ENCODE measurements at places on chromosomes 16 and 17. TPM values are rescaled to one million over a fixed set of nuclear protein-coding genes. Genes with fewer than 3 reads are reported as not detected.

GRCh38 chr17:40099619-40100418 is 570 bp downstream of the NR1D1 start:
- H3K4me1 ChIP-seq: peaks cover 100% of the 10 kb centered on the region
- peaks cover 21% of the 10 kb centered on the region for H3K36me3 ChIP-seq
- DNase-seq: no peak
- H3K4me3 ChIP-seq: peak overlapping the region; percentile 55
- peak overlapping the region; percentile 99 for H3K27ac ChIP-seq

FBRS gene
- 91.0 TPM for total RNA-seq

DNA sequence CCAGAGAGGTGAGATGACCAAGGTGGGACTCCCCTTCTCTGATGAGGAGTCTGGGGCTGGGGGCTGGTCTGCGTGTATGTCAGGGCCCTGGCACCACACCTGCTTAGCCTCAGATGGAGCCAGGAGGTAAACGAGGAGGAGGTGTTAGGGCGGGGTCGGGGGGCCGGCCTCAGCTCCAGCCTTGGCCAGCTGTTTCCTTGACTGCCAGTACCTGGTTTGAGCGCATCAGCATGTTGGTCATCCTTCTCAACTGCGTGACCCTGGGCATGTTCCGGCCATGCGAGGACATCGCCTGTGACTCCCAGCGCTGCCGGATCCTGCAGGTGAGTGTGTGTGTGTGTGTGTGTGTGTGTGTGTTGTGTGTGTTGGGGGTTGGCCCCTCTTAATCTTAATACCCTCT is 8.1 kb downstream of the CACNA1G start:
- no peak for DNase-seq
- no peak overlapping the region for H3K27ac ChIP-seq
- no peaks in the 10 kb centered on the region for H3K27me3 ChIP-seq
- no peaks in the 10 kb centered on the region for H3K36me3 ChIP-seq
- no peak overlapping the region for H3K4me3 ChIP-seq

CENPX gene
- total RNA-seq: 49.4 TPM

DNA sequence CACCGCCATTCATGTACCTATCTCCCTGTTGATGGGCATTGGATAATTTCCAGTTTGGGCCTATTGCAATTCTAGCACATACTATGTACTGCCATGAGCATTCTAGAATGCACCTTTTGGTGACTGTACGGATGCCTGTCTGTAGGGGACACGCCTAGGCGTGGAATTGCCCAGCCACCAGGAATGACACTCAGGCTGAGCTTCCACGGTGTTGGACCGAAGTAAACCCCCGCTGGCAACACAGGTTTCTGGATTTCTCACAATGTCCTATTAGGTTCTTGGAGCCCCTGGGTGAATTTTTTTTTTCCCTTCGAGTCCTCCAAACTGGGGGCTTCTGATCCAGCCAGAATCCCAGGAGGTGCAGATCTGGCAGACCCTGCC is 146.6 kb downstream of the IRF8 start:
- no peak overlapping the region for H3K27ac ChIP-seq
- H3K36me3 ChIP-seq: no peaks in the 10 kb centered on the region
- H3K4me1 ChIP-seq: peaks cover 3% of the 10 kb centered on the region

CPHXL2 gene
- not detected for total RNA-seq

GRCh38 chr17:62652251-62653001 is 25.0 kb downstream of the MRC2 start:
- no peaks in the 10 kb centered on the region for H3K27me3 ChIP-seq
- H3K4me3 ChIP-seq: peak overlapping the region; percentile 31
- peak; percentile 90 for DNase-seq
- H3K4me1 ChIP-seq: peaks cover 44% of the 10 kb centered on the region

- H3K27me3 ChIP-seq: no peaks in the 10 kb centered on the region
- no peaks in the 10 kb centered on the region for H3K36me3 ChIP-seq
- no peak overlapping the region for H3K4me3 ChIP-seq
- peaks cover 81% of the 10 kb centered on the region for H3K4me1 ChIP-seq
- no peak for DNase-seq
These were observed 42.5 kb downstream of the PSME3IP1 start for GRCh38 chr16:57143149-57143921.

DNA sequence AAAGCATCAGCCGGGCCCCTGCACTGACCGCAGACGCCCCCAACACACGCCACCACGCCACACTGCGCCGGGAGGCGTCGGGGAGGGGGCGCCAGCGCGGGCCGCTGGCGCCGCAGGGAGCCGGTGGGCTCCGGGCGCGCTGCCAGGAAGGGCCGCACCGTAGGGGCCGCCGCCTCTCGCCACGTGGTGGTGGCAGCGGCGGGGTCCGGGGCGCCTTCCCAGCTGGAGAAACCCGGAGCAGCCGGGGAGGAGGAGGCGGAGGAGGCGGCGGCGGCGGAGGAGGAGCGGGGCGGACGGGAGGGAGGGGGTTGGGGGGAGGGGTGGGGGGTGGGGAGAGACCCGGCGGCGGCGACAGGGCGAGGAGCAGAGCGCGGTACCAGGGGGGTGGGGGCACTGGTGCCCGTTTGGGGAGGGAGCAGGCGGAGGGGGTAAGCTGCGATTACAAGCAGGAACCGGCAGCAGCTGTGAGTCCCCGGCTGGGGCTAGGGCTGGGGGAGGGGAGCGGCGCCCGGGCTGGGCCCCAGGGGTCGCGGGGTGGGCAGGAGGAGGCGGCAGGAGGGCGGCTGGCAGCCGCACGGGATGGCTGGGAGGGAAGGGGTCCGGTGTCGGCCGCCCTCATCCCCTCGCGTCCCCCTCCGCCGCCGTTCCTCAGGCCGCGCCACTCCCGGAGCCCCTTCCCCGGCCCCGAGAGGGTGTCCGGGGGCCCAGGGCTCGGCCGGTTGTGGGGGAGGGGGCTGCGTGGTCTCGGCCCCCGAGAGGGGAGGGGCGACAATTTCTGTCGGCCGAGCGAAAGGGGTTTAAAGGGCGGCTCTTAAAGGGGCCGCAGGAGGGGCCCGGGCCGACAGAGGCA is at the start of gene TBKBP1:
Gene TBKBP1, plus strand, starts transcription at position 431 of the 850 bp plus-strand sequence. CDS start 1,952 bp downstream, outside the sequence.
- DNase-seq: peak; percentile 90
- peak within 1 kb of the TSS; percentile 52 for H3K4me3 ChIP-seq
- peaks cover 7% of the 10 kb centered on the region for H3K36me3 ChIP-seq
- H3K27me3 ChIP-seq: no peaks in the 10 kb centered on the region

C17orf75 gene
- 5.0 TPM for total RNA-seq

DNA sequence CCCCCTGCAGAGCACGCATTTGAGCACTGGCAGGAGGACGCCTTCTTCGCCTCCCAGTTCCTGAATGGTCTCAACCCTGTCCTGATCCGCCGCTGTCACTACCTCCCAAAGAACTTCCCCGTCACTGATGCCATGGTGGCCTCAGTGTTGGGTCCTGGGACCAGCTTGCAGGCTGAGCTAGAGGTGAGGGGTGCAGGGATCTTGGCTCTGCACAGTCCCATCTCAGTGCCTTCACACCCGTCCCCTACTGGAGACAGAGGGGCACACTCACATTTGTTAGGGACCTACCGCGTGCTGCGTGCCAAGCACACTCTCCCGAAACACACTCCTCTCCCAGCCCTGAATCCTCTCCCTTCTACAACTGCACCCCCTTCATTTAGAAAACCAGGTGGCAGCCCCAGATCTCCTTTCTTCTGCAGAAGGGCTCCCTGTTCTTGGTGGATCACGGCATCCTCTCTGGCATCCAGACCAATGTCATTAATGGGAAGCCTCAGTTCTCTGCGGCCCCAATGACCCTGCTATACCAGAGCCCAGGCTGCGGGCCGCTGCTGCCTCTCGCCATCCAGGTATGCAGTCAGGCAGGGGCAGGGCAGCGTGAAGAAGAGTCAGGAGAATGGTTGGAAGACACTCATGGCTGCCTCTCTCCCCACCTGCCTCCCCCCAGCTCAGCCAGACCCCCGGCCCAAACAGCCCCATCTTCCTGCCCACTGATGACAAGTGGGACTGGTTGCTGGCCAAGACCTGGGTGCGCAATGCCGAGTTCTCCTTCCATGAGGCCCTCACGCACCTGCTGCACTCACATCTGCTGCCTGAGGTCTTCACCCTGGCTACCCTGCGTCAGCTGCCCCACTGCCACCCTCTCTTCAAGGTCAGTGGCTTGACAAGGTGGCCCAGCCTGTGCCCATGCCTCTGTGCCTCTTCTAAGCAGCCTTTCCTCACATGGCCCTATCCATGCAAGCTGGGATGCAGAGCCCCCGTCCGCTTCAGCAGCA is 6.3 kb downstream of the ALOX15B start:
- no peak overlapping the region for H3K4me3 ChIP-seq
- H3K27ac ChIP-seq: no peak overlapping the region
- H3K36me3 ChIP-seq: no peaks in the 10 kb centered on the region
- H3K4me1 ChIP-seq: peaks cover 13% of the 10 kb centered on the region

- H3K4me3 ChIP-seq: no peak overlapping the region
- H3K4me1 ChIP-seq: peaks cover 59% of the 10 kb centered on the region
- peak overlapping the region; percentile 78 for H3K27ac ChIP-seq
- H3K36me3 ChIP-seq: peaks cover 2% of the 10 kb centered on the region
- DNase-seq: no peak
- no peaks in the 10 kb centered on the region for H3K27me3 ChIP-seq
These were observed 45.6 kb downstream of the ERN1 start for GRCh38 chr17:64084086-64084939.

GRCh38 chr17:19384723-19385391 is 2.1 kb downstream of the MFAP4 start:
- H3K4me3 ChIP-seq: no peak overlapping the region
- H3K27ac ChIP-seq: peak overlapping the region; percentile 87
- H3K4me1 ChIP-seq: peaks cover 50% of the 10 kb centered on the region

DNA sequence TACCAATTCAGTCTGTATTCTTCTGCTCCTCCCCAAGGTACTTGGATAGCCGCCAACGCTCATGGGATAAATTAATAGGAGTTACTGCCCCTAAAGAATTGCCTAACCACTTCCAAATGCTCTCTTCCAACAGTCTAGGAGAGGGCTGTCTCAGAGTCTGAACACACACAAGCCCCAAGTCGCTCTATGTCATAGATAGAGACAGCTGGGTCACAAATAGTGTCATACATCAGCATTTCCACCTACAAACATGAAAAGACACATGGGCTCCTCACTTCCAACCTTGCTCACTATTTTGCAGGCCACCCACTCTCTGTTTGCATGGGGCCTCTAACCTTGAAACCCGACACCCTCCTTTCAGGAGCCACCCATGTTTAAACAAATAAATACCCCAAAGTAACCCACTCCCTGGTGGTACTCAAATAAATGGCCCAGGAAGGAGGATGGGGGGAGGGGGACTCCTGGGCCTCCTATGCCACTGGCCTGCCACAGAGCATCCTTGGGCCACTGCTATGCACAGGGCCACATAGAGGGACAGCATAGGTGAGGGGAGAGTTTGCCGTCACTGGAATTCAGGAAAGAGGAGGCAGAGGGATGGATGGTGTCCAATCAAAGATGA is 265.9 kb downstream of the SOX9 start:
- H3K27ac ChIP-seq: no peak overlapping the region
- H3K27me3 ChIP-seq: no peaks in the 10 kb centered on the region
- H3K4me3 ChIP-seq: no peak overlapping the region
- DNase-seq: no peak
- no peaks in the 10 kb centered on the region for H3K36me3 ChIP-seq

TK2 gene
- total RNA-seq: 35.2 TPM

GRCh38 chr16:31148896-31149295 is 970 bp downstream of the PRSS36 start:
- no peak overlapping the region for H3K27ac ChIP-seq
- no peak overlapping the region for H3K4me3 ChIP-seq
- no peaks in the 10 kb centered on the region for H3K27me3 ChIP-seq
- DNase-seq: no peak
- no peaks in the 10 kb centered on the region for H3K4me1 ChIP-seq
- no peaks in the 10 kb centered on the region for H3K36me3 ChIP-seq

CCL17 gene
- total RNA-seq: 2.8 TPM

SLC16A11 gene
- 35.0 TPM for total RNA-seq

GRCh38 chr17:51853857-51854256 is 304.7 kb downstream of the CA10 start:
- no peak overlapping the region for H3K27ac ChIP-seq
- H3K4me3 ChIP-seq: no peak overlapping the region
- H3K36me3 ChIP-seq: no peaks in the 10 kb centered on the region
- H3K27me3 ChIP-seq: no peaks in the 10 kb centered on the region

DNA sequence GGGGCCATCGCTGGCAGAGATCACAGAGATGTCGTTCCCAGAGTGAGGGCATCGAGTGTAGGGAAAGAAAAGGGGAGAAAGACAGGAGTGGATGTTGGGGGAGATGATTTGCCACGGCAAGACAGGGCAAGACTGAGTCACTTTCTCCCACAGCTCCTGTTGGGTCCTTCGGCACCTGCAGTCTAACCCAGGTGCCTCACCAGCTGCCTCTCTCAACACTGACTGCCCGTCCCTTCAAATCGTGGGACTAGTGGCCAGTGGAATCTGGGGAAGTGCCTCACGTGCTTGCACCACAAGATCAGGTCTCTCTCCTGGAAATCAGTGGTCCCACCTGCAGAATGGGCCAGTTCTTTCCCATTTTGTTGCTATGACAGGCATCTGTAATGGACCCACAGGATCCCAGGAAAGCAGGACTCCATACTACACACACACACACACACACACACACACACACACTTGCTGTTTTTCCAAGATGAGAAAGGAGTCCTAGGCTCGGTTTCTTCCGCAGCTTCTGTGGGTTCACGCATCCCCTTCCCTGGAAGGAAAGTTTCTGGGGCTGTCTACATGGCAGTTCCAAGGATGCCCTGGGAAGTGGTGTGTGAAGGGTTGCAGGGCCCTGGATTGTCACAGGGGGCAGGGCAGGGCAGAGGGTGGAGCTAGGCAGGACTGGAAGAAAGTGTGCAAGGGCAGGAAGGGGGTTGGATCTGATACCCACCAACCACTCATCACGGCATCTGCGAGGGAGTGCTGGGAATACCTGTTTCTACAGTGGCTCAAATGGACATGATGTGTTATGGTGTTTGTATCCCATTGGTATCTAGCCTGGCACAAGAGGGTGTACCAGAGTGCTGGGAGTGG is 10.2 kb upstream of the CBX8 start:
- DNase-seq: no peak
- H3K27me3 ChIP-seq: peaks cover 97% of the 10 kb centered on the region
- no peaks in the 10 kb centered on the region for H3K36me3 ChIP-seq
- H3K4me1 ChIP-seq: peaks cover 39% of the 10 kb centered on the region
- no peak overlapping the region for H3K27ac ChIP-seq
- H3K4me3 ChIP-seq: no peak overlapping the region

DNA sequence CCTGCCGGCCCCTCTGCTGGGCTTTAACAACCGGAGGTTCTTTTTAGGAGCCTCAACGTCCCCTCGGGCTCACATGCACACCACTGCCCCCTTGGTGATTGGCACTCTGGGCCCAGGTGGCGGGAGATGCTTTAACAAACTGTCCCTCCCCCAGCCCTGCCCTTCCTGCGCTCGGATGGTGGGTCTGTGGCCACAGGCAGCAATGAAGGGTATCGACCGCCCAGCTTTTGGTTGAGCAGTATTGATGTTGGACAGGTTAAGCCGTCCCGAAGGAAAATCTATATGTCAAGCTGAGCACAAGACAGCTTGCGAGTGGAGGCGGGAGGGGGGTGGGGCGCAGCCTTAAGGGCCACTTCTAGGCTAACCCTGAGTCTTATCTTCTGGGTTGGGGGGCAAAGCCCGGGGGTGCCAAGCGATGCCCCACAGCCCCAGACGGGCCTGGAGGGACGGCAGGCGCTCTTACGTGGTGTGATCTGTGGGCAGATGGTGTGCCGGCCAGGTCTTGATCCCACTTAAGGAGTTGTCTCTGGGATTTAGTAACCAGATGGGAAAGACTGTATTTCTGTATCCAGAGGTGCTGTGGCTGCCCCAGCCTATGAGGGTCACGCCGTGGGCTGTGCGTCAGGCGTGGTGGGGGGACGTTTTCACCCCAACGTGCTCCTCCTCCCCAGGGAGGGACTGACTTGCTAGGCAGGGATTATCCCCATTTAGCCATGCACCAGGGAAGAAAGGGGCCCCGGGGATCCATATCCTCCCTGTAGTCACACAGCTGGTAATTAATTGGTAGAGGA is 6.2 kb downstream of the GSE1 start:
- no peaks in the 10 kb centered on the region for H3K27me3 ChIP-seq
